ENCODE measurements at places on chromosomes 7 and 10. TPM values are rescaled to one million over a fixed set of nuclear protein-coding genes. Genes with fewer than 3 reads are reported as not detected.

- DNase-seq = no peak
These were observed 55.5 kb upstream of the LHFPL3 start for GRCh38 chr7:104272767-104273384.

GRCh38 chr10:91536111-91536510, 96.8 kb downstream of the PPP1R3C start:
- DNase-seq = no peak

DNA sequence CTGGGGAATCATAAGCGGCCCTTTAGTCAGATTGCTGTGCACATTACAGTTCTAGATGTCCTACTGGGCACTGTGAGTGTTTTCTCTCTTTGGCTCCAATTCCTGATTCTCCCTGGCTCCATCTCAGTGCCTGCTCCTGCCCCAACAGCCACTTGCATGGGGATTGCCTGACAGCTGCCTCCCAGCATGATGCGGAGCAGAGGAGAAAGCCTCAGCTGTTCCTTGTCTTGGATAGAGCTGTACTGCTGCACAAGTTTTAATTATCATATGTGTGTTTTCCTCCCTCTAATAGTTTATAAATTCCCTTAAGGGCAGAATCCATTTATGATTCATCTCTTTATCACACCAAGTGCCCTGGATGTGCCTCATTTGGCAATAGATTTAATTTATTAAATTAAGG, 285.8 kb upstream of the COBL start:
- no peak for DNase-seq

DNA sequence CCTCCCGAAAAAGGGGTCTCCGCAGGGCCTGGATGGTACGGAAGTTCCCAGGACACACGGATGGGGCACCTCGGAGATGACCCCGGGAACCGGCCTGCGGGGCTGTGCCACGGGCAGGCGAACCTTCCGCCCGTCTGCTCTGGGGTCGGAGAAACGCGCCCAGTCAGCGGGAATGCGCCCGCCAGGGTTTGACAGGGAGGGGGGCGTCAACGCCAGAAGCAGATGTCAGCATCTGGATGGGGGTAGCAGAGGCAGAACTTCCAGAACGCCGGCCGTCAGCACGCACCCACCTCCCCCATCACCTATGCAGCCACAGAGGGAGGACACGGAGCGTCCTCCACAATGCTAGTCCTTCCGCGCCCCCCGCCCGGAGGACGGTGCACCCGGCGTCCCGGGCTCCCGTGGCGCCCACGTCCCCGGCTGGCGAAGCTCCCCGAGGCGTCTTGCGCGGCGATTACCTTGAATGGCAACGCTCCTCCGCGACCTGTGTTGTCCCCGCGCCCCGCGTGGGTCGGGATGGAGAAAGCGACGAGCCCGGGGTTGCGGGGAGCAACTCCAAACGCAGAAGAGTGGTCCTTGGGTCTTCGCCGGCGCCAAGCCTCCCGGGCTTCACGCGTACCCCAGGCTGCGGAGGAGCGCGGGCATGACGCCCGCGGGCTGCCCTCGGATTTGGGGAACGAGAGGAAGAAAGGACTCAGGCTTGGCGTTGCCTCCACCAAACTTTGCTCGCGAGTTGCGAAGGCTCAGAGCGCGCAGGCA, 561 bp downstream of the FGFR2 start:
- DNase-seq = no peak

- no peak for DNase-seq
These were observed 75.6 kb downstream of the GRM8 start for GRCh38 chr7:127177156-127177555.

DNA sequence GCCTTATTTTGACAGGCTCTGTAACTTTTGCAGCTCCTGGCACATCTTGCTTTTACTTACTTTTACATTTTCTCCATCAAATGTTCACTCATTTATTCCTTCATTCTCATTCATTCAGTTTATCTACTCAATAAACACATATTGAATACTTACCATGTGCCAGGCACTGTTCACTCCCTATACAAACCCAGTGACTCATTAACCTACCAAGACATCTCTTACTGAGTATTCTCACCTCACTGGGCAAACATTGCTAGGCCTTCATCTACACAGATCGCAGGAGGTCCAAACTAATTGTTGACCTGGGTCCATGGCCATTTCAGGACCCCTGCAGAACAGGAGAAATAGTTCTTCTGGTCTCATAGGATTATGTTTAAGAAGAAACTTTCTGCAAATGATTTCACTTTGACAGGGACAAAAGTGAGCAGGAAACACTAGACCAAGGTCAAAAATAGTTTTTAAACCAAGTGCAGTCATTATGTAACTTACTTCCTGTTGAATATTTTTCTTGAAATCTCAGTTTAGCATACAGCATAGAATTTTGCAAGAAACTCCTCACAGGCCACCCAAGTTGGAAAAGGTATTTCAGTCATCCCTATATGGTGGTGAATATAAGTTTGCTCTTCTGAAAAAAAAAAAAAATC, 17.6 kb downstream of the SLC26A4 start:
- no peak for DNase-seq

GRCh38 chr7:153224890-153225289, 465.3 kb downstream of the ACTR3B start:
- DNase-seq = no peak

- DNase-seq = no peak
These were observed 171.7 kb upstream of the CELF2 start for GRCh38 chr10:10845826-10846503.

- peak; percentile 36 for DNase-seq
These were observed 156.0 kb downstream of the SEMA3D start for GRCh38 chr7:85030893-85031292.

DNA sequence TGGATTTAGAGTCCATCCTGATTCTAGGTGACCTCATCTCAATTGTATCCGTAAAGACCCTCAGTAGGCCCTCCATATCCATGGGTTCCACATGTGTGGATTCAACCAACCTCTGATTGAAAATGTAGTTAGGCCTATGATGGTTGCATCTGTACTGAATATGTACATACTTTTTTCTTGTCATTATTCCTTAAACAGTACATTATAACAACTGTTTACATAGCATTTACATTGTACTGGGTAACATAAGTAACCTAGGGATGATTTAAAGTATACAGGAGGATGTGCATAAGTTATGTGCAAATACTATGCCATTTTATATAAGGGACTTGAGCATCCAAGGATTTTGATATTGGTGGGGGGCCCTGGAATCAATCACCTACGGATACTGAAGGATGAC, 10.1 kb downstream of the CPN1 start:
- no peak for DNase-seq

GRCh38 chr10:92180399-92180798, 110.5 kb downstream of the CPEB3 start:
- no peak for DNase-seq

- DNase-seq = no peak
These were observed 580.6 kb downstream of the PTPRN2 start for GRCh38 chr7:158006841-158007696.

- DNase-seq = no peak
These were observed 30.8 kb downstream of the ABI1 start for GRCh38 chr10:26829810-26830515.

DNA sequence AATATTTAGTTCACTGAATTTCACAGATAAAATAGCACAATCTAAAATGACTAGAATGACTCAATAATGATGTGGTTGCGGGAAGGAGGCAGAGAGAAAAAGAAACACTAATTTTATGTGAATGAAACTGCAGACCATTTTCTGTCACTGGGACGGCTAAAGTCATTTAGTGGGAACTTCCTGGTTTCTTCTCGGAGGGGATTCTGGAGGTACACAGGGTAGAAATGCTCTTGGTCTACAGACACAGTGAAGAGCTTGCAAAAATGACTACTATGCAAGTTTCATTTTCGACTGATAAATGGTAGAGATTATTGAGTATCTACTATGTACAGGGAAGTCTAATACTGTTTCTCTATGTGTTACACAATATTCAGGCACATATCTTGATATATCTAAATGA, 63.5 kb upstream of the LRRN3 start:
- no peak for DNase-seq

DNA sequence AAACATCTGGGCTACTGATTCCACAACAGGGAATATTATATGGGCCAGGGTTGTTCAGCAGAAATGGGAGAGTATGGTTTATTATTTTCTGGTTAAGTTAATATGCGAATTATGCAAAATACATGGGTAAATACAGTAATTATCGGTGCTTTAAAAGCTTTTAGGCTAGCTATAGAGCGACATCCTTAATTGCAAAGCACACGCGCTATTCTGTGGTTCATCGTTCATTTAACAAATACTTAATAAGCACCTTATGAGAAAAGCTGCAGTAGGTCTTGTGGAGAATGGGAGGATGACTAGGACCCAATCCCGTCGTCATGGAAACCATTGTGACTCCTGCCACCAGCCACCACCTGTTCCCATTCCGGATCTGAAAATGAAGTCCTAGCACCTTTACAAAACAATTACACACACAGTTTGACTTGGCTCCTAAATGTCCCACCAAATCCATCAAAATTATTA, 623 bp upstream of the CEP41 start:
- no peak for DNase-seq

DNA sequence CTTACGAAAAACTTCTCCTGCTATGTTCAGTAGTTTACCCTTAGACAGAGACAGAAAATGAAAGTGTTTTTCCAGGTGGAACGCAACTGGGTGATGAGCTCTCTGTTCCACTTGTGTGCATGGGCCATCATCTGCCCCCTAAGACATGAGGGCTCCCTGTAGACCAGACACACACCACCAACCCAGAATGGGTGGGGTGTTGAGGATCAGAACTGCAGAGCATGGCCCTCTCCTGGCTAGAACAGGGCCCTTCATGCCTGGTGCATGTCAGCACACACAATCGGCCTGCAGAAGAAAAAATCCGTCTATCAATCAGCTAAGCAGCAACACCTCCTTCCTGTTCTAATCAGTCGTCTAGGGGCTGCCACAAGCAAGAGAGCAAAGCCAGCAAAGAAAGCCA, 186.2 kb upstream of the INHBA start:
- no peak for DNase-seq

DNA sequence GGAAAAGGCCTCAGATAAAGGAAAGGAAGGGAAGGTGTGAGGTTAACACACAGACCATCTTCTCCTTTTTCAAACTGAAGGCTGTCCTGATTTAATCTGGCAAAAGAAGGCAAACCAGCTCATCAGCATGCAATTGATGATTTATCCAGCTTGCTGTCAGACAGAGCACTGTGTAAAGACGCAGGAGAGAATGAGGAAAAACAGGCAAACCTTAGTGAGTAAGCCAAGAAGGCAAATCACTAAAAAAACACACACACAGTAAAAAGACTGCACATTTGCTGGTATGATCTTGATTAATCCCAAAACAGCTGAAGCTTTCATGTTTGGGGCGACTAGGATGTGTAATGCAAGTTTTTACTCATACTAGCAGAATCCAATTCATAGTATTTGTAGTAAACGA, 65.8 kb upstream of the SKAP2 start:
- DNase-seq = no peak

DNA sequence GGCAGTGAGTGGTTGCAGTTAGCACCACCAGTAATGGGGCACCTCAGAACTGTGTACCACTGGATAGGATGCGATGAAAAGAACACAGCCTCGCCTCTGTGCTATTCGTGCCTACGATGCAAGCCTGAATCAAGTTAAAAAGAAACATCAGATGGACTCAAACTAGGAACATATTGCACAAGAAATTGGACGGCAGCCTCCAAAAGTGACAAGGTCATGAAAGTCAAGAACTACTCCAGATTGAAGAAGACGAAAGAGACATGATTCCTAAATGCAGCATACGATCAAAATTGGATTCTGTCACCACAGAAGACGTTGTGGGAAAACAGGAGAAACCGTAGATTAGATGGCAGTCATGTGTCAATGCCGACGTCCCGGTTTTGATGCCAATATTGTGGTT, 648.1 kb upstream of the FOXK1 start:
- no peak for DNase-seq

- no peak for DNase-seq
These were observed 21.8 kb upstream of the SMNDC1 start for GRCh38 chr10:110326351-110327032.

DNA sequence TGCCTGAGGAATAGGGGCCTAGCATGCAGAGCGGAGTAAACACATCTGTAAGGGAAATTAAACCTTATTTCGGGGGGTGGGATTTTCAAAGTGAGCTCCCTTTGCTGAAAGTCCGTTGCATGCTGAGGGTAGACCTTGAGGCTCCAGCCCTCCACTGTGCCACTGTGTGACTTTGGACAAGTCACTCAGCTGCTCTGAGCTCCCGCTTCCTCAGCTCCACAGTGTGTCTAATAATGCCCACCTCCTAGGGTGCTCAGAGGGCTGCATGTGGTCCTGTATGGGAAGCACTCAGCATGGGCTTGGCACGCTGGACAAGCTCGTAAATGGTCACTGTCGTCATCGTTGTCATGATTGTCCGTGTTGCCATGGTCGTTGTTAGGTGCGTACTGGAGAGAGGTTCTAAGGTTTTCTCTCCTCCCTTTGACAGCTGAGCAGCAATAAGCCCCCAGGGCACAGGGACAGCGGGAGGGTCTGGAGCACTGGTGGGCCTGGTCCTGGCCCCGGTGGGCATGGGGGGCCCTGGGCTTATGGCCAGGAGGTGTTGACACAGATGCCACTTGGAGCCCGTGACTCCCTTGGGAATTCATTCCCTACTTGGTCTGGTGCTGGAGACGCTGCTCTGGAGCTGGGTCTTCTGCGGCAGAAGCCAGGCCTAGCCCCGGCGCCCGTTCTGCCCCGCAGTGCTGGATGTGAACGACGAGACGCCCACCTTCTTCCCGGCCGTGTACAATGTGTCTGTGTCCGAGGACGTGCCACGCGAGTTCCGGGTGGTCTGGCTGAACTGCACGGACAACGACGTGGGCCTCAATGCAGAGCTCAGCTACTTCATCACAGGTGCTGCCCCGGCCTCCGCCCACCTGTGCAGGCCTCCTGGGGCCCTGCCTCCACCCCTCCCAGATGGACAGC, 13.1 kb downstream of the C10orf105 start:
- no peak for DNase-seq

GRCh38 chr7:151863386-151864079, 13.4 kb downstream of the PRKAG2 start:
- no peak for DNase-seq

GRCh38 chr7:1438821-1439220, 20.4 kb downstream of the MICALL2 start:
- no peak for DNase-seq

- no peak for DNase-seq
These were observed 48.5 kb downstream of the LRRC18 start for GRCh38 chr10:48890888-48891850.

Gene CLEC5A
- total RNA-seq = 0.16 TPM

Gene HOXA4
- total RNA-seq = 1.0 TPM

Gene PRKAR2B
- 60.1 TPM for total RNA-seq

Gene PRR15
- total RNA-seq = 3.0 TPM

Gene UCN3
- not detected for total RNA-seq

Measured in urinary bladder (tissue), 4 donors.